ENCODE measurements at places on chromosomes 4 and X.

- no peak for DNase-seq
These were observed 78.6 kb downstream of the NAP1L3 start for GRCh38 chrX:93594780-93595179.

DNA sequence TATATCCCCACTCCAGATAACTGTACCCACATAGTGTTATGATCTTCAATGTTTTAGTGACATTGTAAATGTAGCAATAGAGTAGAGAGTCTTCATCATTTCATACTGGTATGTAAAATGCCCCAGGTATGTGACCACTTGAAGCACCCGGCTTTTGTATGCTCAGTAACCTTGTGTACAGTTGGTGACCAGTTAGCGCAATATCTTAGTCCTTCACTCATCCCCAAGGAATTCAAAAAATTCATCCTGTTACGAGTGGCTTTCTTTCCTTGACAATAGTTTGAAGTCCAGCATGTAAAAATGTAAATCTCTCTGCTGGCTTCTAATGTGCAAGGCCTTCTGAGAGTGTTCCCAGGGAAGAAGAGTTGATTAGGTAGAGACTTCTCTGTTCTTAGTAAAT, 145.6 kb downstream of the ARX start:
- DNase-seq, result peak; percentile 3

GRCh38 chrX:48976086-48976485, 4.4 kb upstream of the KCND1 start:
- DNase-seq, result no peak

GRCh38 chrX:106897259-106897658, 5.9 kb downstream of the RIPPLY1 start:
- no peak for DNase-seq

DNA sequence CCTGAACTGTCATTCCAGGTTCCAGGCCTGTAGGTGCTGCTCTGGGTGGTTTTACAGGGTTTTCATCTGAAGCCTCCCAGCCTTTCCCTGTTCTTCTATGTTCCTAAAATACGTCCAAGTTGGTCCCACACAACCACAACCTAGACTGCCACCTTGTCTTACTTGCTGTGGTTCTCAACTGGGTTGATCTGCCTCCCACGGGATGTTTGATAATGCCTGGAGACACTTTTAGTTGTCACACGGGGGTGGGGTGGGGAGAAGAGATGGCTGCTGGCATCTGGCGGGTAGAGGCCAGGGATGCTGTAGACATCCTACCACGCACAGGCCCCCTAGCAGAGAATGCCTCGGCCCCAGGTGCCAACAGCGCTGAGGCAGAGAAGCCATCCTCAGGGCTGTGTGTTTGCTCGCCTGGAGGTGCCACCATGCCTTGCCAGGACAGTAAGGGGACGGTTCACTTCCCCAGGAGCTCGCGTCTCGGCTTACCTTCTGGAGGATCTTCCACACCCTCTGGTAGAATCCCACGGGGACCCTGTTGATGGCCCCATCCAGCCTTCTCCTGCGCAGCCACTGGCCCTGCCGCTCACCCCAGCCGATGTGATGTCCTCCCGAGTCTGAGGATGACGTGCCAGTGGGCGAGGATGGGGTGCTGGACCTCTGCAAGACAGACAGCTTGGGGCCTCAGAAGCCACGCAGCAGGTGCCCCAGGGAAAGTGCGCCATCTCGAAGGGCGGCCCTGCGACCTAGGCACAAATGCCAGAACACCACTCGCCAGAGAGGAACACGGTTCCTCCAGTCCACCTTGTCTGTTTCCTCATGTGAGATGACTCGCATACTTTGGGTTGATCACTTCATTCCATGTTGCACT, 87.0 kb downstream of the PHKA2 start:
- DNase-seq, result no peak

GRCh38 chr4:78777576-78777940, 1.4 kb downstream of the BMP2K start:
- DNase-seq, result no peak

DNA sequence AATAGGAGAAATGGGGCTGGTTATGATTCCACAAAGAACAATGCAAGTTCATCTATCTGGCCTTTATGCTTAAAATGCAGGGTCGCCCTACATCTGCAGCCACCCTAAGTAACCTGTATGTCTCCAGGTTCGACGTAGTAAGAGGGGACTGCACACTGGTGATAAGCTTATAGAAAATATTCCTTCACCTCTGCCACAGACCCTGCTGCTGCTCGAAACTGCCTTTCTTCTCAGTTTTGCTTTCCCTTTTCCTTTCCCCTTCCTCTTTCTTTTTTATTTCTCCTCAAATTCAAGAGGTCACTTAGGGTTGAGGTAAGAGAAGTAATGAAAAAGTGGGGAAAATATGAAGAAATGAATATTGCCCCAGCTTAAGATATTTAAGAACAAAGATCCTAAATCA, 123.5 kb downstream of the DCHS2 start:
- no peak for DNase-seq

- DNase-seq, result no peak
These were observed 165.6 kb downstream of the ATP10D start for GRCh38 chr4:47650584-47651130.

DNA sequence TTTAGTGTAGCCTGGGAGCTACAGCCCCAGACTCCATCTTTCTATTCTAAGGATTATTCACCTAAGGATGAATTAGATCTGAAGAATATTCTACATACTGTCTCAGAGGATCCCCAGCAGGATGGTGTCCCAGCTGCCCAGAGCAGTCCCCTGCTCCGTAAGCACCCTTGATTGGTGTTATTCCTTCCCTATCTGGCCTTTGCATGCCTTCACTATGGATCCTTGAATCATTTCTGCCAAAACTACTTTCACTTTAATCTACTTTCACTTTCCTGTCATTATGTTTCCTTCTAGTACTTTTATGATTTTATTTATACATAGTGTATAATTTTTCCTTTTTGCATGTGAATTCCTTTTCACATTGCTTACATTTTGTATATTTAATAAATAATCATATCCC, 39.2 kb downstream of the ARHGAP24 start:
- no peak for DNase-seq

DNA sequence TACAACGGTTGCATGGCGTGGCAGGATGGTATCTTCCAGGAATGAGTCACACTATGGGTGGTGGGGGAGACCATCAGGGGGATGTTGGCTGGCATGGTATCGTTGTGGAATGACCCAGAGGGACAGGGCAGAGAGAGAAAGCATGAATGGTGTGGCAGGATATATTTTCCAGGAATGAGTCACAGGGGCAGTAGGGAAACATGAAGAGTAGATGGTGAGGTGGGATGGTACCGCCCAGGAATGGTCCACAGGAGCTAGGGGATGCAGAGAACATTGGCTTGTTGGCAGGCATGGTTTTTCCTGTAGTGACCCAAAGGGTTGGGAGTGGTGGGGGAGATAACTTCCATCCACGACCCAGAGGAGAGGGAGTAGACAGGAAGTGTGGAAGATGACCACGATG, 62.4 kb downstream of the MAOA start:
- DNase-seq, result peak; percentile 9

DNA sequence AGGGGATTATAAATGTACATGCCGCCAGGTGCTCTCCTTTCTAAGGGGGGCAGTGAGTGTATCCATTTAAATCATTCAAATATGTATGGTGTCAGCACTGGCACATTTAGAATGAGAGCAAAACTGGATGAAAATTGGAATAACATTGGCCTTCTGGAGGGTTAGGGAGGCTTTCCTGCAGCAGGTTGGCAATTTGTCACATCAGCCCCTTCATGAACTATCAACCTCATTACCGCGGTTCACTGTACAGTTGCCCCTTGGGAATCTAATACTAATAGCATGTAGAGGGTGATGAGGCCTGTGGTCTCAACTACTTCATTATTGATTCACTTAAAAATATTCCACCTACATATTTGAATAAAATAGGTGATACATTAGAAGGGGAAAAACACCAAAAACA, 117.9 kb downstream of the PDHA2 start:
- no peak for DNase-seq

- DNase-seq, result peak; percentile 2
These were observed 398.3 kb upstream of the FAM47C start for GRCh38 chrX:36609616-36610585.

- no peak for DNase-seq
These were observed 214.4 kb upstream of the CPEB2 start for GRCh38 chr4:14787894-14788293.

DNA sequence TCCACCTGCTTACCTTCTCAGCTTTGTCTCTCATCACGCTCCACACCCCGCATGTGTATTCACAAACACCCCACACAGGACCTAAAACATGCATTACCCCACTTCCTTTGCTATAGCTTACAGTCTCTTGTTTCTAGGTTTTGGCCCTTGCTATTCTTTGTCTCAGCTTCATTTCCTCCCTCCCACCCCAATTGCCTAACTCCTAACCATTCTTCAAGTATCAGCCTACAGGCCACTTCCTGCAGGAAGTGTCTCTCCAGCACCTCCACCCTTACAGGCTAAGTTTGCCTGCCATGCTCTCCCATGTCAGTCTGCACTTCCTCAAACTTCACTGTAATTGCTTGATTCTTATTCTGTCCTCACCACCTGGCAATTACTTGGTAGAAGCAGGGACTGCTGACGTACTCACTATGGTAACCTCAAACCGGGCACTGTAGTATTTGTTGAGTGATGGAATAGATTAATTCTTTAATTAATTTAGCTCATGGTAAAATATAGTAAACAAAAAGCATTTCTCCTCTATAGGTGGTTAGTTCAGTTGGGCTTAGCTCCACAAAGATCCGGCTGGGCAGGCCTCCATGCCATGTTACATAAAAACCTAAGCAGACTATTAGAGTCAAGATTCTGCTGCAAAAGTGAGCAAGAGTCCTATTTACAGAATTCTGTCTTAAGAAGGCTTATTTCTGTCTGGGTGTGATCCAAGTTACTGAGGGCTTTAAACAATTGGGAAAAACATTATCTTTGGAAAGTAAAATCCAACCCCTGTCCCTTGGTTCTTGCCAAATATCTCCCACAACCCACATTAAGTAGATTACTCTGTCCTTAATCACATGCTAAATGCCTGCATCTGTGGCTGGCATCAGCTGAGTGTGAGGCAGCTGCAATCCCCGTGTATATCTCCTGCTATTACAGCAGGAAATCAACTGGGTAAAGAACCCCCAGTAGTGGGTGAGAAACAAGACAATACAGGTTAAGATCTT, 124.7 kb upstream of the CPEB2 start:
- DNase-seq, result no peak

GRCh38 chrX:133321451-133321850, 93.8 kb downstream of the GPC4 start:
- DNase-seq, result no peak

GRCh38 chr4:109207061-109207460, 95.4 kb downstream of the COL25A1 start:
- DNase-seq, result peak; percentile 33

DNA sequence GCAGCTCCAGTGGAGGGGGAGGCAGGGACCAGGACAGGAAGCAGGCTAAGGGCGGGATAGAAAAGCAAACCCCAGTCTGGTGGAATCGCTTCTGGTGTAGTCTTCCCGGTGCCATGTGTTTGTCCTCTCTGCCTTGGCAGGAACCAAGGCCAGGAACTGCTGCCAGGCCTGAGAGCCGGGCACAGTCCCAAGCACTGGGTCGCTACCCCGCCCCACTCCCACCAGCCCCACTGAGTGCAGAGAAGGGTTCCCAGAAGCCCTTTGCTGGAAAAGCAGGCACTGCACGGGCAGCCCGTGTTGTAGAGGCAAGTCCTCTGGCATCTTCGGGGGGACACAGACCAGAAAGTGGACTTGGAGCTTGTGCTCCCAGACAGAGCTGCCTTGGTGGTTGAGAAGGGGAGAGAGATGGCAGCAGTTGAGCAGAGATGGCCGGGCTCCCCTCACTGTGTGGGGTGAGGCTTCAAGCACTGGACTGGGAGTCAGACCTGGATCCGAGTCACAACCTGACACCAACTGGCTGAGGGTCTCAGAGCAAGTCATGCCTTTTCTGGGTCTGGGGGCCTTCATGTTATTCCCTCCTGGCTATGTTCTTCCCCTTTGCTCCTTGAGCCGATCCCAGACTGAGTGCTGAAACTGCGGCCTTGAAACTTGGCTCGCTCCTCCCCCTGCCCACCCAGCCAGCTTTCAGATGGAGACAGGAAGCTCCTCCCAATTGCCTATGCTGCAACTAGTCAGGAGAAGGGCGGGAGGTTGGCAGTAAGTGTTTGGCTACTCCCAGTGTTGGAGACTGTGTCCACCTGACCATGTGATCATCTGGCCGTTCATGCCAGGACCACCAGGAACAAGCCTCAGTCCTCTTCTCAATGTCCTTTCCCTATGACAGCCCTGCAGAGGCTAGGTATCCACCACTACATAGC, 59.7 kb upstream of the MTM1 start:
- no peak for DNase-seq

- DNase-seq, result no peak
These were observed 505.0 kb downstream of the BCOR start for GRCh38 chrX:39592776-39593175.

DNA sequence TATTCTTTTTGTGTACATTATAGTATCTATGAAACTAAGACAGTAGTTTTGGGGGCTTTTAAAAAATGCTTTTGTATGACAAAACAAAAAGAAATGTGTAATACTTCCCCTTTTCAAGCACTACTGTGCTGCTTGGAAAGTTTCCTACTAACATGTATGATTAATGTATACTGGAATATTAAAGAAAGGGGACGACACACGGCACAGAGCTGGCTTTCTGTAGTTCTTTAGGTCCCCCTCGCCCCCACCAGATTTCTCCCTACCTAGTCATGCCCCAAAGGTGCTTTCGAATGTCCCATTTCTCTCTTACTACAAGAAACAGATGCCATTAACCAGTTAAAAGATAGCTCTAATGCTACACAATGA, 1.6 kb upstream of the AP1S2 start:
- no peak for DNase-seq

- DNase-seq, result no peak
These were observed 132.0 kb downstream of the ANK2 start for GRCh38 chr4:113181289-113182007.

- DNase-seq, result no peak
These were observed 133.8 kb downstream of the CPZ start for GRCh38 chr4:8726344-8726851.

DNA sequence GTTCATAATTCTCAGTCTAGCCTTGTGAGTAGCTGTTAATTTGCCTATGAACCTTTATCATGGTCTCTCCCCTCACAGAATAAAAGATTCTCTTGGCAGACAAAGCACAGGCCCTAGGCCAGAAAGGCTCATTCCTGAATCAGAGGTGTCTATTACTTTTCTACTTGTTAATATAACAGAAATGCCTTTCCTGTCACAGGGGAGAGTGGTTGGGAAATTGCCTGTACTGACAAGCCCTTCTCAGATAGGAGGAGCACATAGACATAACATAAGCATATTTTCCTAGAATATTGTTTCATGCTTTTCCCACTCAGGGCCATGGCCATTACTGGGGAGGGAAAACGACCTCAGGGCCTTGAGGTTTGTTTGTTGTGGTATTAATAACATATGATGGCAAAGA, 308.3 kb downstream of the BMPR1B start:
- DNase-seq, result no peak

GRCh38 chrX:40091691-40092421, 5.9 kb downstream of the BCOR start:
- no peak for DNase-seq

GRCh38 chr4:61200187-61200915, at the start of gene ADGRL3:
ADGRL3 (plus strand) TSS chr4:61200326.
- DNase-seq, result peak; percentile 65

- no peak for DNase-seq
These were observed 128.2 kb downstream of the CBR4 start for GRCh38 chr4:168881781-168882420.

Measured in urothelium cell line (cell line).